CD14-positive monocyte (primary cell): ENCODE measurements at places on chromosomes 12 and 14.

- H3K27ac ChIP-seq: peak overlapping the region; percentile 88
- DNase-seq: peak; percentile 52
- peaks cover 2% of the 10 kb centered on the region for H3K36me3 ChIP-seq
These were observed 64.6 kb downstream of the SLC24A4 start for GRCh38 chr14:92387578-92387977.

- H3K36me3 ChIP-seq: no peaks in the 10 kb centered on the region
- no peaks in the 10 kb centered on the region for H3K27me3 ChIP-seq
- H3K4me3 ChIP-seq: no peak overlapping the region
- DNase-seq: no peak
These were observed 29.8 kb upstream of the CDKN3 start for GRCh38 chr14:54366736-54367735.

DNA sequence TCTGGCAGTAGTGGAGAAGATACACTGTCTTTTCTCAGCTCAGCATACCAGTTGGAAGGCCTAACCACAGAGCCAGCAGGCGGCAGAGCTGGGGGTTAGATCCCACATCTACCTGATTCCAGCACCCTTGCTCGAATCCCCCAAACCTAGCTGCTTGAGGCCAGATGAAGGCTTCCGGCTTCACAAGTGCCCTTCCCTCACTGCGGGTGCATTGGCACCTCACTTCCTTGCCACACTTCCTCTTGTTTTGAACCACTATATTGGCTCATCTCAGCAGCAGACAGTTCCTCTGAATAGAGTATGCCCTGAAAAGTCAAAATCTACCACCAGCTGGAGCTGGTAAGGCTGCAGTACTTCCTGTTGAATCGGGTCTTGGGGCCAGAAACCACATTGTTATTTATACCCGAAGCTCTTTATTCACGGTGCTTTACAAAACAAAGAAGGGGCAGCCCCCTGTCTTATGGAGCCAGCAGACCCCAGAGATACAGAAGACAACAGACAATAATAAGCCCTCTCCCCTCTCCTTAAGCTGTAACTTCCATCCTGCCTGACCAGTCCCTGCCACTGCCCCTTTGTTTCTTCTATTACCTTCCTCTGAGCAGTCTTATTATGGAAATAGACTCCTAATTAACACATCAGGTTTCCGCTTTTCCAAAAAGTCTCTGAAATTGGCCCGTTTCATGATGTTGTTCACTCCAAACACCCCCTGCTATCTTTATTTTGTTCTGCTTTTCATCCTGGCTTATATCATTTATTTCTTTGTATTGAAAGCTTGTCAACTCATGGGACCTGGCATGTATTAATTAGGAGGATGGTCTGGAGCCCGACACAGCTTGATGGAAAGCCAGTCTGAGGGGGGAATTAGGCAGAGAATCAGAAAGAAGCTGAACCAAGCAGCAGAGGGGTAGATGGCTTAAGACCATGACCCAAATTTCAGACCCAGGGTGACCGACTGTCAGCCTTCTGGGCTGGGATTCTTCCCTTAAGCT, 233.5 kb downstream of the EFCAB11 start:
- H3K36me3 ChIP-seq: no peaks in the 10 kb centered on the region
- H3K4me3 ChIP-seq: no peak overlapping the region
- DNase-seq: peak; percentile 85
- peaks cover 74% of the 10 kb centered on the region for H3K4me1 ChIP-seq

GRCh38 chr14:73814153-73814552, 37.5 kb upstream of the PTGR2 start:
- no peak overlapping the region for H3K4me3 ChIP-seq
- H3K27ac ChIP-seq: no peak overlapping the region
- no peak for DNase-seq
- H3K36me3 ChIP-seq: no peaks in the 10 kb centered on the region

GRCh38 chr12:42186793-42187192, 42.1 kb upstream of the GXYLT1 start:
- H3K4me1 ChIP-seq: peaks cover 9% of the 10 kb centered on the region
- no peak overlapping the region for H3K27ac ChIP-seq
- no peaks in the 10 kb centered on the region for H3K27me3 ChIP-seq
- no peak overlapping the region for H3K4me3 ChIP-seq
- no peak for DNase-seq

- no peak for DNase-seq
- no peak overlapping the region for H3K4me3 ChIP-seq
- no peaks in the 10 kb centered on the region for H3K4me1 ChIP-seq
- H3K27ac ChIP-seq: no peak overlapping the region
- no peaks in the 10 kb centered on the region for H3K27me3 ChIP-seq
- H3K36me3 ChIP-seq: no peaks in the 10 kb centered on the region
These were observed 335.6 kb downstream of the SNAPC1 start for GRCh38 chr14:62097824-62098223.

- no peak overlapping the region for H3K4me3 ChIP-seq
- no peak for DNase-seq
- no peaks in the 10 kb centered on the region for H3K27me3 ChIP-seq
- H3K4me1 ChIP-seq: no peaks in the 10 kb centered on the region
- H3K27ac ChIP-seq: no peak overlapping the region
These were observed 31.8 kb downstream of the PKP2 start for GRCh38 chr12:32864731-32865130.
